Activated T-helper 17 cell treated with anti-CD3 and anti-CD28 coated beads, Interleukin-2, amount 50 U/mL, for 72 hours (primary cell): ENCODE measurements at places on chromosomes 11 and 22. TPM values are rescaled to one million over a fixed set of nuclear protein-coding genes. Genes with fewer than 3 reads are reported as not detected.

The VWCE gene
- total RNA-seq, result 11.1 TPM

GRCh38 chr11:63443714-63444113 is 47.3 kb downstream of the PLAAT5 start:
- peak; percentile 91 for ATAC-seq

The CEP126 gene
- total RNA-seq, result 0.97 TPM

DNA sequence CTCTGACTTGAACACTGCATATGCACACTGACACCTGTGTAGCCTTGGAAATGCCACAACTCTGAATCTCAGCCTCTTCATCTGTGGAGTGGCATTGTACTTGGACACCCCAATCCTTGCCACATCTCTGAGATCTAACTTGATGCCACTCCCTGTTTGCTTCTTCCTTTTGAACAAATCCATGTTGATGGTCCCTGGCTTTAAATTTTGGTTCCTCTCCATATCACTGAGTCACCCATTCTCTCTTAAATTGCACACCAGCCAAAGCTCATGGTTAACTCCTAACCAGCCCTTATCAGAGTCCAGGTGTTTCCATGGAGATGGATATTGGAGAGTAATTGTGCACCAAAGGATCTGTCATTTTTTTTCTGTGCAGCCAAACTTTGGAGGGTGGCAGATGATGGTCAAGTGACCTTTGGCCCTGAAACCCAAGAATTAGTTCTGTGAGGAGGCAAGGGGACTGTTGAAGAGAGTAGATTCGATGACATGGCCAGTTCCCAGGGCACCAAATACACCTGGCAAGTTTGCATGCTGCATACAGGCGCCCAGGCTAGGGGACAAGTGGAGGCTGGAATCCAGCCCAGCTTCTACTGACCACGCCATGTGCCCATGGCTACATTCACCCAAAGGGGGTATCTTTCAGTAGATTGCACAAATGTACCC is 25.1 kb upstream of the PAMR1 start:
- no peak for ATAC-seq

The MS4A6E gene
- not detected for total RNA-seq

GRCh38 chr11:64120951-64121569 is 44.9 kb downstream of the MACROD1 start:
- no peak for ATAC-seq

DNA sequence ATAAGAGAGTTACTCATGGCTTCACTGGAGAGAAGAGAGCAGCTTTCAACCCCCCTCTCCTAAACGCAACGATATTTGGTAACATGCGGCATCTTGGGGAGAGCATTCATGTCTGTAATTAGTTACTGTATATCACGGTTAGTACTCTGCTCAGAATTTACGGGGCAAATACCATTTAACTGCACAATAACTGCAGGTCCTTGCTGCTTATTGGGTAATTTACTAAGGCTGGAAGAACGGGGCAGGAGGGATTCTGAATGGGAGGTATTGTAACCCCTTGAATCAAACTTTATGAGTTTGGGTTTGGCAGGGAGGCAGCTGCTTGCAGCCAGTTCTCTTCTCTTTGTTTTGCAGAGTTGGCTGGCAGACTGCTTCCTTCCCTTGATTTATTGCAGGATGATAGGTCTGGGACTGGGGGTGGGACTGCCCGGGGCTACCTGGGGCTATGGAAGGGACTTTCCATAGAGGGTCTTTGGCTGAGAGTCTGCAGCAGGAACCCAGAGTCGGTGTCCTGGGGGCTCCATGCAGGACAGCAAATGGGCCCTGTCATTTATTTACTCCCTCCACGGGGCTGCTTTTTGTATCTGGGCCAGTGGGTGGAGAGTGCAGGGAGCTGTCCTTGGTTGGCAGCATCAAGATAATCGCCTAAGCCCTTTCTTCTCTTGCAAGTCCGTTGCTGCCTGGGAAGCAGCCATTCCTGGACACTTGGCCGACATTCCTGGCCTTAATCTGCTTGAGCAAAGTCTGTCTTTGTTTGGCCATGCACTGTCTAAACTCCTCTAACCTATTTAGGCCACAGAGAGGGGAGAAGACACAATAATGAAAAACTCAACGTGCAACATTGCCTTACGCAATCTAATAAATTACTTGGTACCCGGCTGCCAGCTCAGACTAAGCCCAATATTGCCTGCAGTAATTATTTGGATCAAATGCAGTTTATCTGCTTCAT is 188.9 kb downstream of the ST3GAL4 start:
- no peak for ATAC-seq

DNA sequence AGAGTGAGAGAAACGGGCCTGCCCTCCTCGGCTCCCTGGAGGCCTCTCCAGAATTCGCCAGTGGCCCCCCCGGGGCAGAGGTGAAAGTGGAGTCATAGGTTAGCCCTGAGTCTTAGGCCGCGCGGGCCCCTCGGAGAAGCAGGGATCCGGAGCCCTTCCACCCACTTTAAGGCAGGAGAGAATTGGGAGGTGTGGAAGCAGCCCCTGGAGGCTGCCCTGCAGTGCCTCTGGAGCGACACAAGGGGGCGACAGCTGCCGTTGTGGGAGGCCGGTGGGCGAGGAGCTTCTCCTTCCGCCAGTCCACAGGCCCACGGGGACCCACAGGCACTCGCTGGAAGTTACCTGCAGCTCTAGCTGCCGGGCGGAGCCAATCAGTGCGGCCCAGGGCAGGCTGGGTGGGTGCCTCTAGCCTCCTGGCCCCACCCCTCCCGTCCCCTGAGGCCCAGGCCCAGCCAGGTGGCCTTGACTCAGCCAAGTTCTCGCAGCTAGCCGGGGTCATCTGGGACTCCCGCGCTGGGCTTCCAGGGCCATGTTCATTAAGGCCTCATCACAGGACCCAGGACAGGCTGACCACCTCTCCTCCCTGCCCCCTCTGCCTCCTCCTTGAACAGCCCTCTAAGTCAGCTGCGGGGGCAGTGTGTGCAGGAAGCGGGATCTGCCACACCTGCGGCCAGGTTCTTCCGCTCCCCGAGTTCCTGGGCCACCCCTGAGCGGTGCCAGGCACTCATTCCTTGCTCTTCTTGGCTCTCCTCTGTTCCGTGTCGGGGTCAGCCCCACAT is 5.0 kb downstream of the DGKZ start:
- ATAC-seq, result peak; percentile 41

The DUSP8 gene
- 1.7 TPM for total RNA-seq

- ATAC-seq, result no peak
Measured at GRCh38 chr22:42925598-42925997, 68.5 kb upstream of the ARFGAP3 start.

The WBP2NL gene
- 2.1 TPM for total RNA-seq

DNA sequence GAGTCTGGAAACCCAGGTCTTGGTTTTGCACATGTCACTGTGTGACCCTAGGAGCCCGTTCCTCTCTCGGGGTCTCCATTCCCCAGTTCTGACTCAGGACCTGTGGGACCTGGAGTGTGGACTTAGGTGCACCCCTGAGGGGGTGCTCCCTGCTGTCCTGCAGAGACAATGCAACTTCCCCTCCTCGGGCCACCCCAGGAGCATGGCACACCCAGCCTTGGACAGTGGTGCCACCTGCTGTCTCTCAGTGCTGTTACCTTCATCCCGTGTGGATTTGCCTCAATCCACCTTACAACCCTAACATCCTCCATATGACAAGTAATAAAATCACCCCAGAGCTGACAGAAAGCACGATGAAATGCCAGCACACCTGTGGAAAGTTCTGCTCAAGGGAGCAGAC is 27.5 kb upstream of the CRYBB3 start:
- ATAC-seq, result peak; percentile 74

DNA sequence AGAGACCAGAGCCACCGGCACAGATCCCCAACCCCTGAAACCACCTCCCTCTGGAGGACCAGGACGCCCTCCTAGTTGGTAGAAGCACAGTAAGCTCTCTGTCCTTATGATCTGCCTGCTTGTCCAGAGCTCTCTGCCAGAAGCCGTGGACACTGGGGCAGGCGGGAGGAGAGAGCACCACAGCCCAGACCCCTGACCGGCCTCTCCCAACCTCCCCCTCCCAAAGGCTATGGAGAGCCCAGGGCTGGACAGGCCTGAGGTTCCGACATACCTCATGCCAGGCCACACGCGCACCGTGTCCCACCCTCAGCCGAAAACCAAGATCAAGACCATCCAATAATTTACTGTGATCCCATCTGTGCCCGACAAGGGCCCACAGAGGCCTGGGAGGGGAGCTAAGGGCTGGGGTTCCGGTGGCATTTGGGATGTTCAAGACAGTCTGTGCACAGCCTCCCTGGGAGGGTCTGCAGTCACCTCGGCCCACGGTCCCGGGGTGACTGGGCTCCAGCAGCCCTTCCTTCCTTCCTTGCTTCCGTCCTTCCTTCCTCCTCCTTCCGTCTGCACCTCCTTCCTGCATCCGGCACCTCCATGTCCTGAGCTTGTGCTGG is 3.4 kb downstream of the HRAS start:
- no peak for ATAC-seq
